ENCODE measurements at places on chromosomes 1 and 21. TPM values are rescaled to one million over a fixed set of nuclear protein-coding genes. Genes with fewer than 3 reads are reported as not detected.

Gene SYCP1
- not detected for total RNA-seq

Gene C1QTNF12
- 0.69 TPM for total RNA-seq

Gene FLG
- total RNA-seq: not detected

Gene CDC20
- 24.3 TPM for total RNA-seq

DNA sequence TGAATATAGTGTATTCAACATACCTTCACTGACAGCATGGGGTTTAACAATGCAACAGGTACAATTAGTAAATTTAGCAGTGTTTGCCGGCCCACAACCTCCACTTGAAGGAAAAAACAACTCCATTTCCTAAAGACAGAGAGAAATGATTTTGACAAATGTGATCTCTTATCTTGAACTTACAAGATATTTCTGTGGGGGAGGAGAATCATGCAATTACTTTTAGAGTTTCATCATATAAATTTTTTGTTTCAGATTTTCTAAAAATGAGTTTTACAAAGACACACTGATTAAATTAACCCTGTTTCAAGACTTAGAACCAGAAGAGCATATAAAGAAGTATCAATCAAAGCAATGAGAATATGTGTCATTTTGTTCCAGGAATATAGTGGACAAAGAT is 80.3 kb downstream of the NME7 start:
- no peak for DNase-seq
- H3K4me3 ChIP-seq: no peak overlapping the region
- H3K36me3 ChIP-seq: peaks cover 21% of the 10 kb centered on the region

Data from endothelial cell (in vitro differentiated cells).